WTC11 (cell line): ENCODE measurements at places on chromosomes 12 and 14. TPM values are rescaled to one million over a fixed set of nuclear protein-coding genes. Genes with fewer than 3 reads are reported as not detected.

- H3K27ac ChIP-seq, result peak overlapping the region; percentile 44
- H3K4me1 ChIP-seq, result no peaks in the 10 kb centered on the region
- H3K4me3 ChIP-seq, result no peak overlapping the region
- H3K27me3 ChIP-seq, result no peaks in the 10 kb centered on the region
Observed at GRCh38 chr12:57497223-57498131, 9.6 kb downstream of the MARS1 start.

DNA sequence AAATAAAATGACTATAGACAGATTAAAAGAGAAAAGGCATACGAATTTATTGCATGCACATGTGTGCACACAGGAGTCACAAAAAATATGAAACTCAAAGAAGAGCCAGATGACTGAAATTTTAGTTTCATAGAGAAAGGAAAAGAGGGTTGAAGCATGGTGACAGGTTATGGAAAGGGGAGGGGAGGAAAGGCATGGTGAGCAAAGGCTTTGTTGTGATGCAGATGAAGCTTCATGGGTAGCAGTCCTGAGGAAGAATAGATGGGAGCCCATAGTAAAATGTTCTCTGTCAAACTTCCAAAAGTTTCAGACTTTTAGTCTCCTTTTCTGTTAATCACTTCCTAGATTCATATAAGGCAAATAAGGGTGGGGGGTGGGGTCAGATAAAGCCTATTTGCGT lies 612.7 kb upstream of the ATP2B1 start:
- peaks cover 14% of the 10 kb centered on the region for H3K36me3 ChIP-seq
- no peak overlapping the region for H3K27ac ChIP-seq

DNA sequence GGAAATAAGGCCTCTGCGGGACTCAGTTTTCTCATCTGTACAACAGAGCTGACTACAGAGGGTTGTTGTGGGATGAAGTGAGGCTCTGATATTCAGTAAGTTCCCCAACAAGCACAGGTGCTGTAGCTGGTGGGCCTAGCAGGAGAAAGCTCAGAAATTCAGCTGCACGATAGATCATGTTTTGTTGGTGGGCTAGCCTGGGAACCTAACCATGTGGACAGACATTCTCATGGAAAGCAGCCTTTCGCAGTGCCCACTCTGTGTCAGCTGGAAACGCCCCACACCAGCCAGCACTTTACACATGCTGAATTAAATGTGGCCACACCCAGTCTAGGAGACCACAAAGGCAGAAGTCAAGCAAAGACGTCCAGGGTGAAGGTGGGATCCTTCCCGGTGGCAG lies 16.1 kb downstream of the PITPNM2 start:
- no peaks in the 10 kb centered on the region for H3K27me3 ChIP-seq
- no peak overlapping the region for H3K4me3 ChIP-seq
- no peak for DNase-seq
- H3K36me3 ChIP-seq, result peaks cover 2% of the 10 kb centered on the region
- H3K4me1 ChIP-seq, result peaks cover 8% of the 10 kb centered on the region

DNA sequence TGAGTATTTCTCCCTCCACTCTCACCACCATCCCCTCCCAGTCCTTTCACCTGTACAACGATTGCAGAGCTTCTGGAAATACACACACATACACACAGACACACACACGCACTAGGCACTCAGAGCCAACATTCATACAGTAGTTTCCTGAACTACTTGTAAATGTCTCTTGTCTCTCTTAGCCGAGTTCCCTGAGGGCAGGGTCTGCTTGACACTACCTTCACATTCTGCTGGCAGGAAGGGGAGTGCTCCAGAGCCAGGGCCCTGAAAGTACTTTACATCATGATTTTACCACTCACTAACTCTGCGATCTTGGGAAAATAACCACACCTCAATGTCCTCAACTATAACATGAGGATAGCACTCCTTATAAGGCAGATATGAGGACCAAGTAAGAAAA lies 82.7 kb downstream of the GAS2L3 start:
- peaks cover 5% of the 10 kb centered on the region for H3K4me1 ChIP-seq
- peaks cover 9% of the 10 kb centered on the region for H3K27me3 ChIP-seq
- no peak overlapping the region for H3K4me3 ChIP-seq
- H3K36me3 ChIP-seq, result no peaks in the 10 kb centered on the region; the same call in 1 of the 2 replicates
- H3K27ac ChIP-seq, result no peak overlapping the region

GRCh38 chr12:71958993-71959578 lies 20.4 kb downstream of the TPH2 start:
- no peaks in the 10 kb centered on the region for H3K36me3 ChIP-seq
- no peak for DNase-seq
- no peak overlapping the region for H3K4me3 ChIP-seq
- H3K27me3 ChIP-seq, result no peaks in the 10 kb centered on the region
- H3K4me1 ChIP-seq, result peaks cover 54% of the 10 kb centered on the region
- H3K27ac ChIP-seq, result 0 out of 2 replicates have a peak overlapping the region, but pooled peaks have one; percentile 18

Gene OVCH1
- total RNA-seq, result 0.04 to 0.25 TPM in 2 of 3 replicates, not detected in the other

- no peaks in the 10 kb centered on the region for H3K4me1 ChIP-seq
- no peak for DNase-seq
- no peak overlapping the region for H3K27ac ChIP-seq
- H3K4me3 ChIP-seq, result no peak overlapping the region
Observed at GRCh38 chr14:35480119-35480769, 53.7 kb upstream of the INSM2 start.

GRCh38 chr14:42228611-42229010 lies 621.9 kb downstream of the LRFN5 start:
- H3K4me3 ChIP-seq, result no peak overlapping the region
- H3K27me3 ChIP-seq, result no peaks in the 10 kb centered on the region
- H3K27ac ChIP-seq, result no peak overlapping the region
- peaks cover 11% of the 10 kb centered on the region for H3K4me1 ChIP-seq

- peaks cover 37% of the 10 kb centered on the region for H3K4me1 ChIP-seq
- H3K27me3 ChIP-seq, result no peaks in the 10 kb centered on the region
- H3K4me3 ChIP-seq, result no peak overlapping the region
- H3K27ac ChIP-seq, result no peak overlapping the region
Observed at GRCh38 chr12:111074559-111074958, 154.2 kb upstream of the MYL2 start.

Gene RNU7-1
- not detected in 3 replicates for total RNA-seq

DNA sequence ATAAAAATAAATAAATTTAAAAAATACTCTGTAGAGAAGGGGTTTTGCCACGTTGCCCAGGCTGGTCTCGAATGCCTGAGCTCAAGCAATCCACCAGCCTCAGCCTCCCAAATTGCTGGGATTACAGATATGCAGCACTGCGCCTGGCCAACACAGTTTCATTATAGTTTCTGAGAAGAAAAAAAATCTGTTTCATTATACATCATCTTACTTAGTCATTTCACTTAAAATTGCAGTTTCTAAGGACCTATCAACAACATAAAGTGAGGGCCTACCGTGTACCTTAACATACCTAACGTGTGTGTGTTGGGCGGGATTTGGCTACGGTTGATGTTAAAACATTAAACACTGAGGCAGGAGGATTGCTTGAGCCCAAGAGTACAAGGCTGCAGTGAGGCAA lies 28.3 kb downstream of the P2RX2 start:
- no peak overlapping the region for H3K4me3 ChIP-seq
- no peak overlapping the region for H3K27ac ChIP-seq
- H3K27me3 ChIP-seq, result no peaks in the 10 kb centered on the region
- H3K36me3 ChIP-seq, result peaks cover 57% of the 10 kb centered on the region
- H3K4me1 ChIP-seq, result no peaks in the 10 kb centered on the region

- no peak for DNase-seq
- no peak overlapping the region for H3K27ac ChIP-seq
- peaks cover under 1% of the 10 kb centered on the region; the same call in 1 of the 2 replicates for H3K36me3 ChIP-seq
- no peak overlapping the region for H3K4me3 ChIP-seq
- H3K4me1 ChIP-seq, result peaks cover 14% of the 10 kb centered on the region
Observed at GRCh38 chr14:59359431-59360124, 105.6 kb downstream of the GPR135 start.

Gene CABP1
- 10.1 to 14.1 TPM (median 10.7 TPM) in 3 replicates for total RNA-seq

GRCh38 chr14:77041881-77042545 lies 13.5 kb upstream of the IRF2BPL start:
- H3K27me3 ChIP-seq, result peaks cover 5% of the 10 kb centered on the region
- no peaks in the 10 kb centered on the region for H3K36me3 ChIP-seq
- H3K27ac ChIP-seq, result peak overlapping the region; percentile 99
- H3K4me3 ChIP-seq, result no peak overlapping the region
- peaks cover 80% of the 10 kb centered on the region for H3K4me1 ChIP-seq

Gene OAS2
- 0.27 to 0.48 TPM (median 0.28 TPM) in 3 replicates for total RNA-seq

DNA sequence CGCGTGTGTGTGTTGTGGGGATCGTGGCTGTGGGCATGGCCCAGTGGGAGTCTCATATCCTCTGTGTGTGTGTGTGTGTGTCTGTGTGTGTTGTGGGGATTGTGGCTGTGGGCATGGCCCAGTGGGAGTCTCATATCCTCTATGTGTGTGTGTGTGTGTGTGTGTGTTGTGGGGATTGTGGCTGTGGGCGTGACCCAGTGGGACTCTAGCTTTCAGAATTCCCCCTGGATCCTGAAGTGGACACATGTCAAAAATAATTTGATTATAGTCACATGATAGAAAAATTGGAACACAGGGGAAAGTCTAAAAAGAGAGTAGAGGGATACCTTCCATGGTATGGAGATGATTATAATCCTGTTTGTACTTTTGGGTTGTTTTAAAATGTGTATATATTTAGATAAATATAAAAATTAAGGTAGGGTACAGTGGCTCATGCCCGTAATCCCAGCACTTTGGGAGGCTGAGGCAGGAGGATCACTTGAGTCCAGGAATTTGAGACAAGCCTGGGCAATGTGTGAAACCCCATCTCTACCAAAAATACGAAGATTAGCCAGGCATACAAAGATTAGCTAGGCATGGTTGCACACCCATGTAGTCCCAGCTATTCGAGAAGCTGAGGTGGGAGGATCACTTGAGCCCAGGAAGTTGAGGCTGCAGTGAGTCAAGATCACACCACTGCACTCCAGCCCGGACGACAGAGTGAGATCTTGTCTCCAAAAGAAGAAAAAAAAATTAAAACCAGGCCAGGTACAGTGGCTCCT lies 11.0 kb downstream of the PAPLN start:
- H3K4me3 ChIP-seq, result no peak overlapping the region
- H3K27me3 ChIP-seq, result no peaks in the 10 kb centered on the region
- peaks cover 6% of the 10 kb centered on the region; the same call in 1 of the 2 replicates for H3K4me1 ChIP-seq
- H3K36me3 ChIP-seq, result no peaks in the 10 kb centered on the region; the same call in 1 of the 2 replicates

DNA sequence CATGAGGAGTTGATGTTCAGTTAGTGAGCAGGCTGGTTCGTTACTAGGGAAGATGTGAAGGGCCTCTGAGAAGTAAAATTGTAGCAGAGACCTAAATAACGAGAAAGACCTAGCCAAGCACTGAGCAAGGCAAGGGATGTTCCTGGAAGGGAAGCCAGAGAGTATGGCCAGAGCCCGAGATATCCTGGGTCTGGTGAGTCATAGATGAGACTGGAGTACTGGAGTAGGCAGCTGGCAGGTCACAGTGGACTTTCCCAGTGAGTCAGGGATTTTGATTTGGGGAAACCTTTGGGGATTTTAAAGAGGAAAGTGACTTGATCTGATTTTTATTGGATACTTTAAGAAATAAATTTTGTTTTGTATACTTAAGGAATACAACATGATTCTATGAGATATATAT lies 369.0 kb downstream of the DIO2 start:
- no peak overlapping the region for H3K27ac ChIP-seq
- H3K4me1 ChIP-seq, result peaks cover 6% of the 10 kb centered on the region
- H3K27me3 ChIP-seq, result no peaks in the 10 kb centered on the region
- no peak overlapping the region for H3K4me3 ChIP-seq

Gene C12orf75
- 25.5 to 31.2 TPM (median 27.4 TPM) in 3 replicates for total RNA-seq

DNA sequence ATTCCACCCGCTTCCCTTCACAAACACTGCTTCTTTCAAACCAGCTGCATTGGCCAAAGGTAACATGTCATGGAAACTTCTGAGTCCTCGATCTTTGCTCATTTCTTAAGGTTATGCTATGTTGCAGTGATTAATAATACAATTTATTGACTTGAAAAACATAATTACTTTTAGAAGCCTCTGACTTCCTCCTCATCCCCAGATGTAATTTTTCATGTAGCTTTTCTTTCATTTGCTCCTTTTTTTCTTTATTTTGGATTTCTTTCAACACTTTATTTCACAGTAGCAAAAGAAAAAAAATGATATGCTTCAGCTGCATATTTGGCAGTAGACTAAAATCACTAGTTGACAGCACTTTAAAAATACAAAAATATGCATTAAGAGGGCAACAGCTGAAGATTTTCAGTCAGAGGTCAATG lies 116.2 kb downstream of the LRRIQ1 start:
- no peaks in the 10 kb centered on the region for H3K36me3 ChIP-seq
- no peaks in the 10 kb centered on the region for H3K4me1 ChIP-seq
- no peak overlapping the region for H3K27ac ChIP-seq
- no peak for DNase-seq

DNA sequence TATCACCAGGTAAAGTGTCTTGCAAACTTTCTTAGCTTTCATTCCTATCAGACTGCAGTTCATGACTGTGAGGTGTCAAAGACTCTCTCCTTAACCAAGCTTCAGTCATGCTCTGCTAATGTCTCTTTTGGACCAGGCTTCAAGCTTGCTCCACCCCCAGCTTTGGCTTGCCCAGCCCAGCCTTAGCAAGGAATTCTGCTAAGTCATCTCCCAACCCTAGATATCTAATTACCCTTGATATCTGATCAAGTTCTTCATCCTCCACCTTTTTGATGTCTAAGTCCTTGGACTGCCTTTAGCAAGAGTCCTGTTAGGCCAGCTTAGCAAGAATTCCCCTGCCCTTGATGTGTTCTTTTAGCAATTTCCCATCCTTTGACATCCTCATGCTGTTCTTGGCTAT lies 108.9 kb upstream of the FGD4 start:
- no peaks in the 10 kb centered on the region for H3K27me3 ChIP-seq
- no peak overlapping the region for H3K4me3 ChIP-seq
- peaks cover 15% of the 10 kb centered on the region for H3K4me1 ChIP-seq

DNA sequence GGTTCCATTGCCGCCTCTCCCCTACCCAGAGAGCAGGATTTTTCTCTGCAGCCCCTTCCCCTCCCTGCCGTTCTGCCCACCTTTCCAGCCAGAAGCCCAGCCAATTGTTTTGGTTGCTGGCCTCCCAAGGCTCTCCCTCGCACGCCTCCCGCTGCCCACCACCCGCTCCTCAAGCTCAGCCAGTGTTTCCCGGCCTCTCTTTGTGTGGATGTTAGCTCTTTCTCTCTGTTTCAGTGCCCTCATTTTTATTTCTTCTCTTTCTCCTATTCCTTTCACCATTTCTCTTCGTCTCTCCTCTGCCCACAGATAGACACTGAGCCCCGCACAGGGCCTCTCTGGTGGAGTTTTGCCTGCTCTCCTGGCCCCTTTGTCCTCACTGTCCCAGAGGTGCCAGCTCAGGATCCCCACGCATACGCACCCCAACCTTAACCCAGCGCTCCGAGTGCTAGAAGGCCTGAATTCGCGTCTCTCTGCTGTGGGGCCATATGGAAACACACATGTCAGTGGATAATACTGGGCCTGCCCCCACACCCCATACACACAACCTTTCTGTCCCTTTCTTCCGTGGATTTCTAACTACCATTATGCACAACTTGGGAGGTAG lies 54.9 kb downstream of the SMUG1 start:
- no peak overlapping the region for H3K27ac ChIP-seq
- no peaks in the 10 kb centered on the region for H3K36me3 ChIP-seq
- peaks cover 15% of the 10 kb centered on the region for H3K4me1 ChIP-seq
- no peak overlapping the region for H3K4me3 ChIP-seq
- peaks cover 100% of the 10 kb centered on the region for H3K27me3 ChIP-seq

Gene PGF
- total RNA-seq, result 5.0 to 6.7 TPM (median 6.5 TPM) in 3 replicates

Gene MYF5
- not detected in 3 replicates for total RNA-seq

Gene C3AR1
- total RNA-seq, result 0.09 TPM in 2 of 3 replicates, not detected in the other
